ENCODE measurements at places on chromosomes 11 and 22.

DNA sequence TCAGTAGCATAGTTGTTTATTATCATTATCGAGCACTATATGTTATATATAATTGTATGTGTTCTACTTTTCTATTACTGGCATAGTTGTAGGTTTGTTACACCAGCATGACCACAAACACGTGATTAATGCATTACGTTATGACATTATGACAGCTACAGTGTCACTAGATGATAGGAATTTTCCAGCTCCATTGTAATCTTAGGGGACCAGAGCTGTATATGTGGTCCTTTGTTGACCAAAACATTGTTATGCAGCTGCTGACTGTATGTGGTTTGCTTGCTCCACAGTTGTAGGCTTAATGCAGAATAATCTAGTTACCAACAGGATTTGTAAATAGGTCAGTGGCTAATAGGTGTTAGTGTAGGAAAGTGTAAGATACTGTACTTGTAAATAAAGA is 66.1 kb downstream of the HSD17B12 start:
- DNase-seq = no peak

DNA sequence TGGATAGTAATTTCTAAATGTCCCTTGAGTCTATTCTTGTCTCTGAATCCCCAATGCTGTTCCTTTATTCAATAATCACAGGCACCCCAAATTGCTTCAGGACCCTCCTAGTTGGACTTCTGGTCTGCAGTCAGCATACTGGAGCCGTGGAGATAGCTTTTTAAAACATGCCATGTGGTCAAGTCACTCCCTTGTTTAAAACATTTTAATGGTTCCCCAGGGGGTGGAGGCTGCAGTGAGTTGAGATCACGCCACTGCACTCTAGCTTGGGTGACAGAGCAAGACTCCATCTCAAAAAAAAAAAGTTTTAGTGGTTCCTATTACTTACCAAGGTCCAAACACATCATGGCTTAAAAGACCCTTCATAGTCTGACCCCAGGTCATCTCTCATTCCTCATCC is 220.3 kb downstream of the ADAMTS15 start:
- DNase-seq = no peak

DNA sequence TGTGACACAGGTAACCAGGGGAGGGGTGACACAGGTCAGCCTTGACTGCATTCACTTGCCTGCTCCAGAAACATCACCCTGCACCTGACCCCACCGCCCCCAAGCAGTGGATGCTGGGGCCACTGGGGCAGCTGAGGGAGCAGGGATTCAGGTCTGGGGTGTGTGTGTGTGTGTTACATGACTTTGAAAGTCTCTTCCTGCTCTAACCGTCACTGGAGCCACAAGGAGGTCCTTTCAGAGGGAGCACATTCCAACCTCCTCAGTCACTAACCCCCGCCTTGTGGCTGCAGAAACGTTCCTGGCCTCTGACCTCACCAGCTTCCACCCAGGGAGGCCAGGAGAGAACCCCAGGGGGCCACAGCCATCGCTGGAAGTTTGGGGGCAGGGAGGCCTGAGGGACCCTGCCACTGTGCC is 2.9 kb upstream of the FOSL1 start:
- peak; percentile 70 for DNase-seq

- DNase-seq = no peak
Measured at GRCh38 chr11:114196997-114197703, 99.0 kb upstream of the NNMT start.

DNA sequence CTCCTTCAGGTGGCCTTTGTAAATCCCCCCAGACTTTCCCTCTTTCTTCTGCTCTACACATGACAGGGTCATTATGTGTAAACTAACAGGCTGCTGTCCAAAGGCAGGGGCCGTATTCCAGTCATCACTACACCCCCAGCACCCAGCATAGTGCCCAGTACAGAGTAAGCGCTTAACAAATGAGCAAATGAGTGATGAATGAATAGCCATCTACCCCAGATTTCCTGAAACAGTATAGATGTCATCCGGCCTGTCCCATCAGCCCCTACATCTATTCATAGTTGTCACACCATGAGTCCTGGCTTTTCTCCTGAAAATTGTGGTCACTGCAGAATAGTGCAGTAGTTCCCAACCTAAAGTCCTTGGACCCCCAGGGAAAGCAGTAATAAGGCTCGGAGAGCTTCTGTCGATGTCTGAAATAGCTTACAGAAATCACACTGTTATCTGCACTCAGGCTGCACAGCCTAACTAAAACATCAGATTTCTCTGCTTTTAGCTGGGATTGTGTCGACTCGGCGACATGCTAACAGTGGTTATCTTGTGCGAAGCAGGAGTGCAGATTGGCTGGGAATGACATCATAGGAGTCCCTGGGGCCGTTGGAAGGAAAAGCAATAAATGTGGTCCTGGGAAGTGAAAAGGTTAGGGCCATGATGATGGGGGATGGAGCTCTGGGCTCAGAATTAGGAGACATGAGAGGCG is 143.8 kb upstream of the NECTIN1 start:
- no peak for DNase-seq

GRCh38 chr22:38775656-38776055 is 18.3 kb downstream of the DNAL4 start:
- no peak for DNase-seq

DNA sequence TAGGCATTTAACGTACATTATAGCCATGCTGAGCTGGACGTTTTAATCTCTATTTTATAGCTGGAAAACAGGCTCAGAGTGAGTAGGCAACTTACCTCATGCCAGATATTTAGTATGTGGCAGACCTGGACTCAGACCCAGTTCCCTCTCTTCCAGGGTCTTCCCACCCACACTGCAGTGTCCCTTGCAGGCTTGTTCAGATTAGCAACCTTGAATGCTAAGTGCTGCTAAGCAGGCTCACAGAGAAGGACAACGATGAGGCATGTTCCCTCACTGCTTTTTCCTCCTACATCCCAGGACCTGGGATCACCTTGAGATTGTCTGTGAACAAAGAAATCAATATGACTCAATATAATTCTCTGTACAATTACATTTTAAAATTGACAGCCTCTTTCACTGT is 65.6 kb downstream of the NCAM1 start:
- DNase-seq = no peak

GRCh38 chr11:18106688-18107087 is 806 bp upstream of the SAAL1 start:
- no peak for DNase-seq

DNA sequence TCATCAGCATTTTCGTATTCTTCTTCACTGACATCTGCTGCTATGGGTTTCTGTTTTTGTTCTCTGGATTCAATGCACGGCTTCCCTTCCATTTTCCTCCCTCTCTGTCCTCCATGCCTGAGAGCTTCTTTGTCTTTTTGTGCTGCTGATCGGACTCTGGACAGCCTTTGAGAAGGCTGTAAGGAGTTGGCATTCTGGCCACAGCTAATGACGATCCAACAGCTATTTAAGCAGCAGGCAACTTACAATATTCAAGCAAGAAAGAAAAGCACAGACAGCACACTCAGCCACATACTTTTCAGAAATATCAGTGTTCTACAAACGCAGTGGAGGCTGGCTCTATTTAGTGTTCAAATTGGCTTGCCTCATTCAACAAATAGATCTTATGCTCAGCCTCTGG is 60.9 kb upstream of the ZC3H12C start:
- no peak for DNase-seq

- DNase-seq = no peak
Measured at GRCh38 chr11:3834664-3835461, 5.9 kb downstream of the RHOG start.

GRCh38 chr22:29145321-29146072 is 60.2 kb upstream of the EMID1 start:
- no peak for DNase-seq

- no peak for DNase-seq
Measured at GRCh38 chr11:62811659-62812058, 6.4 kb upstream of the NXF1 start.

- no peak for DNase-seq
Measured at GRCh38 chr11:10139143-10139542, 154.9 kb downstream of the SBF2 start.

DNA sequence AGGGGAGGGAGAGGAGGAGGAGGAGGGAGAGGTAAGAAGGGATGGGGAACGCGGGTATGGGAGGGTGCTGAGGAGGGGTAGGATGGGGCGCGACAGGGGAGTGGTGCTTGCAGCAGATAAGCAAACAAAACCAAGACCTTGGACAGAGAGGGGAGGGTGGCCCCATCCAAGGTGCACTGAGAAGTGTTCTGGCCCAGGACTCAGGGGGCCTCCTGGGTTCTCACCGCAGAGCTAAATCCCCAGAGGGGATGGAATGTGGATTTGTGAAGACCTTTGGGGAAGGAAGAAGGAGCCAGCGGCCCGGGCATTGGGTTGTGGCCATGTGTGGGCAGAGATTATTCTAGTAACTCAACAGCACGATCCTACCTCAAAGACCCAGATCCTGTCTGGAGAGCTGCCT is 90.9 kb upstream of the LINC01488 start:
- no peak for DNase-seq

GRCh38 chr11:111696556-111696955 is 69.6 kb downstream of the PPP2R1B start:
- DNase-seq = no peak

DNA sequence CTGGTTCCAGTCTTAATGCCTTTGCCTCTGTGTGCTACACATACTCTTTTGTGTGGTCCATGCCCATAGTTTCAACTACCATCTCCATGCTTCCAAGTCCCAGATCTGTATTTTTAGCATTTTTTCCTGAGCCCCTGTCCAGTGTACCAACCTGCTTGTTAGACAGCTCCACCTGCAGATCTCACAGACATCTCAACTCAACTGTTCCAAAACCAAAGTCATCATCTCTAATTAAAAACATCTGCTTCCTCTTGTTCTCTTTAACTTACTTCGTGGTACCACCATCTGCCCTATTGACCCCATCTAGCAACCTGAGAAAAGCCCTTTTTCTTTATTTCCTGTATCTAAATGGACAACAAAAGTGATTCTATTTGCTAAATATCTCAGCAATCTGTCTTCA is 8.6 kb upstream of the KMT2A start:
- DNase-seq = no peak

DNA sequence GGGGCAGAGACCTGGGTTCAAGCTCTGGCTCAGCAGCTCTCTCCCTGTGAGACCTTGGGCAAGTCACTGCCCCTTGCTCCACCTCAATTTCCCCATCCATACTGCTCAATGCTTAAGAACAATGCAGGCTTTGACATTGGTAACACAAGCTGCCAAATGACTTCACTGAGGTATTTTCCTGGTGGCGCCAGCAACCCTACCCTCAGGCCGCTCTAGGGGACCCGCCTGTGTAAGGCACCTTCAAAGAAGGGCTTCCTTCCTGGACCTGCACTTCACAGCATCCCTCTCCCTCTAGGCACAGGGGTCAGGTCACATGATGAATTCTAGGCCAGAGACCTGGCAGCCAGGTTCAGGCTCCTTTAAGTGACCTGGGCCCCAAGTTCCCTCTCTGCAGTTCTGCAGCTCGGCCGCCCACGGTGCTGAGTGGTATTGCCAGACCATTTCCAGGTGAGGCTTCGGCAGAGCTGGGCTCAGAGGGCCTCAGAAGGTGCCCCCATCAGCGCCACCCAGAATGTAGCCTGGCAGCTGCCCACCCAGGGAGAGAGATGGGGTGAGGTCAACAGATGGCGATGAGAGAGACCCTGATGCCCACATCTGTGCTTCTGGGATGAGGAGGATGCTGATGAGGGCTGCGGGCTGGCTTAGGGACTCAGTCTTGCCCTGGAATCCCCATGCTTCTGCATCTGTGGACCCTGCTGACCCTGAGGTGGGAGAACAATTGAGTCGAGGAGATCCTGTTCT is 4.5 kb downstream of the WNT11 start:
- no peak for DNase-seq

DNA sequence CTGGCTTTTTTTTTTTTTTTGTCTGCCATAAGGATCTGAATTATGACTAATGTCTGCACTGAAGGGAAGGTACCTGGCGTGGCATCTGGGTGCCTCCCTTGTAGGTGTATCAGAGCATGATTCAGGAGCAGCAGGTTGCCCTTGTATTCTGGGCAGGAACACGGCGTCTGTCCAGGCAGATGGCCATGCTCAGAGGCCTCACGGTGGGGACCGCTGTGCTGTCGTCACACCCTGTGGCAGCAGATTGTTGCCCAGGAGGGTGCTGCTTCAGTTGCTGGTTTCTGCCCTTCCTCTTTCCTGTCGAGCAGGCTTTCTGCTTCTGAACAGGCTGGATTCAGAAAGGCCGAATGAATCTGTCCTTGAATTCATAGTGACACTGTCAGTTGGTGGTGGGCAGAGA is 11.0 kb downstream of the ZNRF3 start:
- no peak for DNase-seq

DNA sequence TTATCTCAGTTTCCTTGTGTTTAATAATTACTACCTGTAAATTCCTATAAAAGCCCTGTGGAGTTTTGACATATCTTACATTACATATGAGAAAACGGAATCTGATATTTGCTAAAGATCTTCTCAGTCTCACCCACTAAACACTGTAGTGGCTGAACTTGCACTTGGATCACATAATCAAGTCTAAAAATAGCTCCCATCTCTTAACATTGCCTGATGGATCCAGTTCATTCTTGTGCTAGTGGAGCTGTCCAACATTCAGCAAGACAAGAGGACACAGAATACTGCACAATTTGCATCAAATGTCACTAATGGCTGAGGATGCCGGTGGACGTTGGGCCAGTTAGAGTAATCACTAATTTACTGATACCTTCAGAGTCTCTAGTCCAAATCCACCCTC is 569.9 kb upstream of the ANO5 start:
- DNase-seq = no peak

- no peak for DNase-seq
Measured at GRCh38 chr22:23718371-23719165, 27.8 kb downstream of the RGL4 start.

- DNase-seq = no peak
Measured at GRCh38 chr11:128196235-128196634, 391.1 kb downstream of the ETS1 start.

DNA sequence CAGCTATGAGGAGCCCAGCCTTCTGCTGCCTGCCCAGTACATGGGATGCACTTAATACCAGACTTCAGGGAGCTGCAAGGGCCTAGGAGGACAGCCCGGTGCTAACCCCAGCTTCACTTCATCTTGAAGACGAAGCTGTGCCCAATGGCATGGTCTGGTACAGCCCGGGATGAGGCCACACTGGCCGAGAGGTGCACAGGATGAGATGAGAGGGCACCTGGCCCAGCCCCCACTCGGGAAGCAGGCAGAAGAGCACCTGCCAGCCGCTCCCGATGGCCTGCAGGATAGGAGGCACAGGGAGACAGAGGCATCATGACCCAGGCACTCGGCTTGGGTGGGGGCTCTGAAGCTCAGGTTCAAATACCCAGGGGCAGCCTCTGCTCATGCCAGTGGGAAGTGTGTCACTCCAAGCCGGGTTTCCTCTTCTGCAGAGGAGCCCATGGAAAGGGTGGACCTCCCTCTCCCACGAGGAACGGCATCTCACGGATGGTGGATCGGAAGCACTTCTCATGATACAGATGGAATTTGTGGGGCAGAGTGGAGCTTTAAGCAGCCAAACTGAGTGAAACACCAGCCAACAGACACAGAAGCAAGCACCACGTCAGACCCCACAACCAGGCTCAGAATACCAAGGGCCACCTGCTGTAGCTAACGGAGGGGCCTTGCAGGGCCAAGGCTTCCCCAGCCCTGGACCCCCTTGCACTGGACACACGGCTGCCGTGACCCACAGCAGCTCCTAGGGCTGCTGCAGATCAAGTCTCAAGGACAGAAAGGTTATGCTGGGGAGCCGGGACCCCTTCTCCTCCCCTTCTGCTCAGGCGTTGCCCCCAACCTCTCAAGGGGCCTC is 875.2 kb downstream of the BRD1 start:
- peak; percentile 17 for DNase-seq

- DNase-seq = no peak
Measured at GRCh38 chr11:12285106-12285505, 92.3 kb upstream of the PARVA start.
